ENCODE measurements at places on chromosomes 2 and 18. TPM values are rescaled to one million over a fixed set of nuclear protein-coding genes. Genes with fewer than 3 reads are reported as not detected.

RAB31 gene
- 20.9 TPM for total RNA-seq

KATNAL2 gene
- total RNA-seq: 20.1 TPM

DNA sequence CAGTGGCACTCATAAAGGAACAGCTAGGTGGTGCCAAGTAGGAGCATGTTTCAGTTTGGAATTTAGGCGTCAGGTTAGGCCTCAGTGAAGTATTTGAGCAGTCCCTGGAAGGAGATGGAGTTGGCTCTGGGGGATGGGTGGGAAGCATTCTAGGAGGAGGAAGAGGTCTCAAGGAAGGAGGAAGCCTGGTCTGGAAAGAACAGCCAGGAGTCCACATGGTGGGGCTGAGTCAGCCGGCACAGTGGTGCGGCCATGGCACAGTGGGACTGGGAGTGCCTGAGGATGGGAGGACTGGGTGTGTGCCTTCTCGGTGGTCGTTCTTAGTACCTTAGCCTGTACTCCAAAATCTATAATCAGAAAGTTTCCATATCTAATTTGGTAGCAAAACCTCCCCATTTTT, 373.3 kb downstream of the PTPRM start:
- H3K4me3 ChIP-seq: no peak overlapping the region
- peaks cover 1% of the 10 kb centered on the region for H3K36me3 ChIP-seq
- H3K27me3 ChIP-seq: no peaks in the 10 kb centered on the region
- no peak for DNase-seq
- no peak overlapping the region for H3K27ac ChIP-seq

RAX gene
- 0.37 TPM for total RNA-seq

DNA sequence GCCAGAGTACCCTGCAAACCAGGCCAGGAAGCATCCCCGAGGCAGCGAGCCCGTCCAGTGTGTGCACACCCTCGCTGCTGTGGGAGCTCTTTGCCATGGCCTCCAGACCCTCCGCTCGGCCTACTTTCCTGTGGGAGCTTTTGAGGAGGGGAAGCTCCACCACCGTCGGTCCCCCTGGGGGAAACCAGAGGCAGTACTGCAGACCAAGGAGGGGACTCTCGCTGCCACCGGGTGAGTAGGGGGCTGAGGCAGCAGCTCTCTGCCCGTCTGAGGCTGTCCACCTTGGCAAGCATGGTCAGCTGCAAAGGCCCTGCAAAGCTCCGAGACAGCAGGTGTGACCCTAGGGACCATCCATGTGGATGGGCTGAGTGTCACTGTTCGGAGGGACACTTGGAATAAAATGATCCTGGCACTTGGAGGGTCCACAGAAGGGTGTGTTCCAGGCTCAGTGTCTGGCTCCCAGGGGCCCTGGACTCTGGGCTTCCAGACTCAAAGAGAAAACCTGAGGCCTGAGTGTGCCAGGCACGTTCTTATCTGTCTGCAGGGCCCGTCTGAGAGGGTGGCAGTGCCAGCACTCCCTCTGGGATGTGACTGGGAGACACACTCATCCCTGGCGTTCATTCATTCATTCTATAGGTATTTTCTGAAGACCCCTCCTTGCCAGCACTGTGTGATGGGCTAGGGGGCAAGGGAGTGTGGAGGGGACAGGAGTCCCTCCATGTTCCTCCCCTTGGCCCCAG, 282.8 kb upstream of the HS6ST1 start:
- no peaks in the 10 kb centered on the region for H3K36me3 ChIP-seq
- H3K4me3 ChIP-seq: no peak overlapping the region
- peak; percentile 5 for DNase-seq

DNA sequence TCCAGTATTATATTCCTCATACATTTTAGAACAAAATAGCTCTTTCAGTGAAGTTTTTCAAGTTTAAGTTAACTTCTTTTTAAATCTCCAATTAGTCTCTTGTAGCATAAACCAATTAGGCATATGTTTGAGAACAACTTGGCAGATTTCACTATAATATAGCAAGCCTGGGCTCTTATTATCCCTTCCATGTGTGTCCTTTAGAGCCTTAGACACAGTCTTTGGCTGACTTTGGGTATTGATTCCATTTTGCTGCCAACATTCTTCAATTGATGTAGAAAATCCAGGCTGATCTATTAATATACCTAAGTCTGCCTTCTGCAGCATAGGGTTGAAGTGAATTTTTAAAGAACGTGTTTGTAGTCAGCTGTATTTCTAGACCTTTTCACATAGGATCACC, 179.1 kb upstream of the RPRM start:
- H3K4me3 ChIP-seq: no peak overlapping the region
- no peak overlapping the region for H3K27ac ChIP-seq
- H3K4me1 ChIP-seq: no peaks in the 10 kb centered on the region
- no peaks in the 10 kb centered on the region for H3K27me3 ChIP-seq
- H3K36me3 ChIP-seq: no peaks in the 10 kb centered on the region
- no peak for DNase-seq

DNA sequence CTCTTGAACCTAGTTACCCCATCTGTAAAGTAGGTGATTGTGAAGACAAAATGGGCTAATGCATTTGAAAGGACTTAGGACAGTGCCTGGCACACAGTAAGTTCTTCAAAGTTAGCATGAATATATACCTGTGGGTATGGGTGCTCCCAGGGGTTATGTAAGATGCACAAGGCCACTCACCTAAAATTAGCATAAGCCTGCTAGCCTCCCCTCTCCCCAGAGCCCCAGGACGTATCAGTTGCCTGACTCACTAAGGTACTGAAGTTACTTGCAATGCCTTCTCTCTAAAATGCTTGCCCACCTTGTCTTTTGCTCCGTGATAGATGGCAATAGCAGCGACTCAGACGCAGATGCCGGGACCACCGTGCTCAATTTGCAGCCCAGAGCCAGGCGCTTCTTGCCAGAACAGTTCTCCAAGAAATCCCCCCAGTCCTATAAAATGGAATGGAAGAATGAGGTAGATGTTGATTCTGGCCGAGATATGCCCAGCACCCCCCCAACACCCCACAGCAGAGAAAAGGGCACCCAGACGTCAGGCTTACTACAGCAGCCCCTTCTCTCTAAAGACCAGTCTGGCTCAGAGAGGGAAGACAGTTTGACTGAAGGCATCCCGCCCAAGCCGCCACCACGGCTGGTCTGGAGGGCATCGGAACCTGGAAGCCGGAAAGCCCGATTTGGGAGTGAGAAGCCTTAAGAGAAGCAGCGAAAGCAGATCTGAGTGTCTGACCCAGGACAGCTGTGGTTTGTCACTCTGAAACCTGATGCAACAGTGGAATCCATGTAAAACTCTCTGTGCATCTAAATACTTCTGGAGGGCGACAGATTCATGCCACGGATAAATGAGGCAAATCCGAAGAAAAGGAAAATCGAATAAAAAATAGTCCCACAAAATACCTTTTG, 53.8 kb upstream of the TMEM182 start:
- H3K4me3 ChIP-seq: no peak overlapping the region
- no peaks in the 10 kb centered on the region for H3K4me1 ChIP-seq
- no peaks in the 10 kb centered on the region for H3K27me3 ChIP-seq
- no peak overlapping the region for H3K27ac ChIP-seq

DNA sequence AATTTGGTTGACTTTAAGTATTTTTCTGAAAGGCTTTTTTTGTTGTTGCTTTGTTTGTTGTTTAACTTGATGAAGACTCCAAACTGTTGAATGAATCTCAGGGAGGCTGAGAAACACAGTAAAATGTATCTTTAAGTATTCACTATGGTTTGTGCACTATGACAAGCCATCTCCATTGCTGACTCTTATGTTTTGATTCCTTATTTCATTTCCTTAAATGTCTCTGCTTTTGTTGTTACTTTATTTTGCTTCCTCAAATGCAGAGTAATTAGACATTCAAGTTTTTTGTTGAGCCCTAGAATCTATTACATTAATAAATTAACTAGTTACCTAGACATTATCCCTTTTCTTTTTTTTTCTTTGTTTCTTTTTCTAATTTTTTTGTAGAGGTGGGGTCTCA, 46.3 kb upstream of the SLC39A10 start:
- H3K27me3 ChIP-seq: no peaks in the 10 kb centered on the region
- no peak for DNase-seq
- no peaks in the 10 kb centered on the region for H3K4me1 ChIP-seq
- no peaks in the 10 kb centered on the region for H3K36me3 ChIP-seq
- no peak overlapping the region for H3K4me3 ChIP-seq
- no peak overlapping the region for H3K27ac ChIP-seq

ABCA12 gene
- 0.02 TPM for total RNA-seq

- no peaks in the 10 kb centered on the region for H3K4me1 ChIP-seq
- H3K27me3 ChIP-seq: no peaks in the 10 kb centered on the region
- DNase-seq: no peak
- H3K27ac ChIP-seq: no peak overlapping the region
- H3K4me3 ChIP-seq: no peak overlapping the region
Measured at GRCh38 chr2:151979694-151980093, 119.2 kb downstream of the CACNB4 start.

GRCh38 chr2:9178904-9179571, 27.6 kb upstream of the ASAP2 start:
- H3K36me3 ChIP-seq: peaks cover 2% of the 10 kb centered on the region
- H3K27me3 ChIP-seq: no peaks in the 10 kb centered on the region
- no peak overlapping the region for H3K27ac ChIP-seq

- no peak for DNase-seq
- peaks cover 3% of the 10 kb centered on the region for H3K4me1 ChIP-seq
- no peaks in the 10 kb centered on the region for H3K27me3 ChIP-seq
- peaks cover 15% of the 10 kb centered on the region for H3K36me3 ChIP-seq
- no peak overlapping the region for H3K4me3 ChIP-seq
Measured at GRCh38 chr18:10579079-10579867, 53.4 kb downstream of the NAPG start.

- H3K27ac ChIP-seq: no peak overlapping the region
- no peak overlapping the region for H3K4me3 ChIP-seq
- no peaks in the 10 kb centered on the region for H3K36me3 ChIP-seq
Measured at GRCh38 chr2:211649331-211649730, 889.3 kb downstream of the ERBB4 start.

SRD5A2 gene
- not detected for total RNA-seq

CROCC2 gene
- not detected for total RNA-seq

GRCh38 chr2:197045115-197045514, 118.6 kb upstream of the PGAP1 start:
- no peaks in the 10 kb centered on the region for H3K4me1 ChIP-seq
- no peak for DNase-seq
- no peaks in the 10 kb centered on the region for H3K27me3 ChIP-seq

DIS3L2 gene
- 28.2 TPM for total RNA-seq
